GM23248 (cell line): ENCODE measurements at places on chromosomes 16 and 17.

DNA sequence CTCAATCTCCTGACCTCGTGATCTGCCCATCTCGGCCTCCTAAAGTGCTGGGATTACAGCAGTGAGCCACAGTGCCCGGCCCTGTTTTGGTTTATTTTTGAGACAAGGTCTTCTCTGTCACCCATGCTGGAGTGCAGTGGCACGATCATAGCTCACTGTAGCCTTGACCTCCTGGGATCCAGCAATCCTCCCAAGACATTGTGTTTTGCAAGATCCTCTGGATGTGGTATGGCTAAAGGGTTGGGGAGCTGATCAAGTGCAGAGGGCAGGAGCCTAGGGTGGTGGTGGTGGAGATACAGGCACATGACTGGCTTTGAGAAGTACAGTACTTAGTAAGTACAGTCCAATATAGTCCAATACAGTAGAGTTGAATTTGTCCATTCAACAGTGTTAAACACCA, 16.6 kb upstream of the TNS4 start:
- DNase-seq = no peak

- no peak for DNase-seq
Measured at GRCh38 chr16:50469121-50469743, 79.0 kb upstream of the NKD1 start.

GRCh38 chr16:77450790-77451487, 16.1 kb upstream of the ADAMTS18 start:
- DNase-seq = no peak

GRCh38 chr16:27768651-27769272, 218.8 kb downstream of the KATNIP start:
- no peak for DNase-seq

- DNase-seq = no peak
Measured at GRCh38 chr16:79848719-79849118, 248.2 kb upstream of the MAF start.

- DNase-seq = no peak
Measured at GRCh38 chr17:41653421-41653820, 29.0 kb upstream of the KRT17 start.

GRCh38 chr17:9037736-9038135, 16.4 kb downstream of the NTN1 start:
- DNase-seq = no peak

GRCh38 chr17:32880671-32881453, 3.9 kb upstream of the MYO1D start:
- peak; percentile 73 for DNase-seq

DNA sequence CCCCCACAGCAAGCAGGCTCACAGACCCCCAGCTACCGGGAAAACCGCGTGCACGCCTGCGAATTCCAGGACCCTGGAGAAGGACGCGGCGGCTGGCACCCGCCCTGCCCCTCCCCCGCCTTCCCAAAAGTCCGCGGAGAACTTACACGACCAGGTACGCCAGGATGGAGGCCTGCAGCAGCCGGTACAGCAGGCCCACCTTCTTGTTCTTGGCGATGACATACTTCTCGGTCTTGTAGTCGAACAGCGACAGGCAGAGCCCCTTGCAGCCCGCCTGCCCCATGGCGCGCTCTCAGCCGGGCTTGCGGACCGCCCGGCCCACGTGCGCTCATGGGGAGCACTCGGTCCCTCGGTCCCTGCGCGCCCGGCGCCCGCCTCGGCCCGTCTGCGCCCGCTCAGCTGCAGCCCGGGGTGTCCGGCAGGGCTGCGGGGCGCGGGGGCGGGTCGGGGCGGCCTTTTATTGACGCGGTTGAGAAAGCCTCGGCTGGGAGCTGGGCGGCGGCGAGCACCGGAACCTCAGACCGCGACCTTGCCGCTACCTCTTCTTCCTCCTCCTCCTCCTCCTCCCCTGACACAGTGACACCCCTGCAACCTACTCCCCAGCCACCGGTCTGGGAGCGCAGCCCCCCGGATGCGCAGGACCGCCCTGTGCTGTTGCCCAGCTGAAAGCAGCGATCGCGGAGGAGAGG, at the start of gene P2RX5:
Gene P2RX5 (minus strand): TSS at position 433 of the 689 bp plus-strand sequence. CDS start 150 bp downstream, at position 283.
- peak; percentile 54 for DNase-seq

- DNase-seq = peak; percentile 50
Measured at GRCh38 chr17:63332286-63332685, 113.8 kb downstream of the CYB561 start.

GRCh38 chr17:74380086-74380958, 13.0 kb downstream of the GPR142 start:
- no peak for DNase-seq

GRCh38 chr17:40514013-40514875, 12.8 kb upstream of the TNS4 start:
- DNase-seq = no peak
